ENCODE measurements at places on chromosomes 4 and X.

DNA sequence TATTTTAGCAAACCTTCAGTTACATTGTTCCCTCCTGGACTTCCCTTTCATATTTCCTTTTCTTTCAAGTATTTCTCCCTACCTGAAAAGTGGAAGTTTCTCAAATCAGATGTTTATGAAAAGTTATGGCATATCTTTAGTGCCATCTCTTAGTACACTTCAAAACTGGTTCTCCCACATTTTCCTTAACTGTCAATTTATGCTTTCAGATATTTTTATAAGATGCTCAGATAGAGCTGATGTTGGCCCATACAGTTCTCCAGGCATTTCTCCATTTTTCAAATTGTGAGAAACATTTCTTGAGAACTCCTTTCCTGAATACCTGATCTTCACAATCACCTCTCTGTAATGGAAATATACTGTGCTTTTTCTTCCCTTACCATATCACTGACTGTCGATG lies 32.5 kb upstream of the AP1AR start:
- no peak for DNase-seq

DNA sequence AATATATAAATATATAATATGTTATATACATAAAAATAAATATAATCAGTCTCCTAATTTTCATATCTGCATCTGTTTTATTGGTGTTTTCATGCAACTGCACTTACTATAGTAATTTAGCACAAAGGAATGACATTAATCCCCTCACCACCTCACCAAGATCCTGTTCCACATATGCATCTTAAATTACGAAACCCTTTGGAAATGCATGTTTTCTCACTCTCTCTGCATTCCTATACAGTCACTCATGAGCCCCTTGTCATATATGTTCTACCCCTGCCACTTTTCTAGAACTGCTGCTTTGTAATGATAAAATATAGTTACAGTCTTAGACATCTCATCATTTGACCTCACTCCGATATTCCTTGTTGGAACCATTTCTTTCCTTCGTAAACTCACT lies 728.7 kb upstream of the SLIT2 start:
- no peak for DNase-seq

DNA sequence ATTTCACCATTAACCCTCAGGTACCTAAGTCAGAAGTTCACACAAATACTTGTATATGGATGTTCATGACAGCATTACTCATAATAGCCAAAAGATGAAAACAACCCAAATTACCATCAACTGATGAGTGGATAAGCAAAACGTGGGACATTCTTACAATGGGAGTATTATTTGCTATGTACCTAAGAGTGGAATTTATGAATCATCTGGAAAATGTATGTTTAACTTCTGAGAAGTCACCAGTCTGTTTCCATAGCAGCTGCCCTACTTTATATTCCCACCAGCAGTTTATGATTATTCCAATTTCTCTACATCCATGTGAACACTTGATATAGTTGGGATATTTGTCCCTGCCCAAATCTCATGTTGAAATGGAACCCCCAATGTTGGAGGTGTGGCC lies 1478.9 kb downstream of the PCDH19 start:
- no peak for DNase-seq

DNA sequence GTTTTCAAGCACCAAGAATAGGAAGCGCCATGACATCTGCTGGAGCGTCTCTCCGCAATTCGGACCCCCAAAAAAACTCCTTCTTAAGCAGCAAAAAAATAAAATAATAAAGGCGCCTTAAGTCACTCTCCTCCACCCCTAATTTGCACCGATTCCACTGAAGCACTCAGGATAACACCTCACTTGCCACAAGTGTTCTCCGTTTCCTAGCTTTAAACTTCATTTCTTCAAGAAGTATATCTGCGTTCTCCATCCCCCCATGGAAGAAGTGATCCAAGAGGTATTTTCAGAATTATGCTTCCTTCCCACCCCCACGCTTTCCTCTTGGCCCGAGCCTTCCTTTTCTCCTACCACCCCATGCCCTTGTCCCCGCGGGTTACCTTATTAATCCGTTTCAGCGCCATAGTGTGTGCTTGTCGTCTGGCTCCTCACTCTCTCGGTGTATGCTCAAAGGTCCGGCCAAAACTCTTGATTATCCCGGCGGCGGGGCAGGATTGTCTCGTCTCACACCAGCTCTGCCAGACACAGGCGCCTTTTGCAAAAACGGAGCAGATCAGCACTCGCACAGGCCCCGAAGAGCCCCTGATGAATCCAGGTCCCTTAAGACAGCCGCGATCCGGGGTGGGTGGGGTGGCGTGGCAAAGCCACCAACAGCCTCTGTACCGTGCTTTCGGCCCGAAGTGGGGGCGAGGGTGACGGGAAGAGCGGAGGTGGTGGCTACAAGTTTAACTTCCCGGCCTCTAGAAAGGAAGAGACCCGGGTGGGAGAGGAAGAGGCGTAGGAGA lies 1.1 kb downstream of the UBE2D3 start:
- DNase-seq: no peak

GRCh38 chrX:23578079-23578478 lies 89.2 kb upstream of the PRDX4 start:
- DNase-seq: no peak

- DNase-seq: no peak
These were observed 5.5 kb upstream of the FAM47E start for GRCh38 chr4:76246025-76246424.

DNA sequence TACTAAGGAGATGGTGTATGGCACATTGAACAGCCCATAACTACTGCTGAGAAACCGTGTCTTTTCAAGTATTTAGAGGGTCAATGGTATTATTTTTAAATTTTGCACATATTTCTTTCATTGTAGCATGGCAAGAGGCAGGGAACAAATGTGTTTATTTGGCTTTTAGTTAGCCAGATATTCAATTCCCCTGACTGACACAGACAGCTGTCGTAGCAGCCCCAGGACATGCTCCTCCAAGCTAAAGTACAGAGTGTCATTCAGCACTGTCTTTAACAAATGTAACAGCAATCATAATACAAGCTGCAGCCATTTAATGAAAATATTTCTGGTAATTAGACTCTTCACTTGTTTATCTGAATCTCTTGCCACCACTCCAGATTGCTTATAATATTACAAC lies 687.1 kb downstream of the KLHL13 start:
- DNase-seq: no peak

DNA sequence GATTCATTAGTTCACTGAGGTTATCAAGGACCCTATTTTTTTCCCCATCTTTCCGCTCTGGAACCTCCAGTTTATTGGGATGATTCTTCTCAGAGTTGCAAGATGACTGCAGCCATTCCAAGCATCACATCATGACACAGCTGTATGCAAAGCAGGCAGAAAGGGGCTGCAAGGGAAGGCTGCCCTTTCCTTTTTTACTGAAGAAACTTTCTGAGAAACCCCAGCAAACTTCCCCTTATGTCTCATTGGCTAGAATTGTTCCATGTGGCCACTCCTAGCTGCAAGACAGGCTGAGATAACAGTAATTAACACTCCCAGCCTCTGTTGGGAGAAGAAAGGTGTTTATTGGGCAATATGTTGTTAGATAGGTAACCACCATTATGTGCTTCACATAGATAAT lies 102.6 kb downstream of the SATL1 start:
- no peak for DNase-seq

DNA sequence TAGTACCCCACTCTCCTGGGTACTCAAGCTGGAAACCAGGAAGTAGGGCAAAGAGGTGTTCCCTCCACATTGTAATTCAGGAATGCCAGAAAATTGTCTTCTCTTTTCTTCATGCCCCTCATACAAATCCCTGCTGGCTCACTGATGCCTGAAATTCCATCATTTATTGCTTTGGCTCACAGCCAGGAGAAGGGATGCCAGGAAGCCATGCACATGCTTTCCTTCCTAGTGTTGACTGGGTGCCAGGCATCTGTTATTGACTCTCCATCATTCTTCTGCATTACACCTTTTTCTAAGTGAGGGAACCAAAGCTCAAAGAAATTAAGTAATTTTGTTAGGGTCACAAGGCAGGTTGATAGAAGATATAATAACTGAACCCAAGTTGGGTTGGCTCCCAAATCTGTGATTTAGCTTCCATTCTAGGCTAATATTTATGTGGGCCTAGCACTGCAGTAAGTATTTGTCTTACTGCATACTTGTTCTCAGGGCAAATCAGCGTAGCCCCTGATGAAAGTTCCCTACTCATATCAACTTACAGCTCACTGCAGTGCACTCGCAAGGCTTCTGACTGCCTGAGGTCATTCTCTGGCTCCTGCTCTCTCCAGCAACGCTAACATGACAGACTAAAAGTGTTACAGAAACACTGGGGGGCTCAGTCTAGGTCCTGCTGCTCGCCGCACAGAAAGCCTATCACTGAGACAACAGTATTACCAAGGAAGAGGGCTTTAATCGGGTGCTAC lies 89.0 kb downstream of the TRAPPC11 start:
- DNase-seq: no peak

All from uterus (tissue), 4 donors.